ENCODE measurements at places on chromosomes 3 and 15. TPM values are rescaled to one million over a fixed set of nuclear protein-coding genes. Genes with fewer than 3 reads are reported as not detected.

PPP4R2 gene
- total RNA-seq: 57.5 TPM

SYNPR gene
- total RNA-seq: not detected

ST8SIA2 gene
- total RNA-seq: not detected

ADAMTS9 gene
- total RNA-seq: not detected

FBXO40 gene
- total RNA-seq: not detected

SLC15A2 gene
- total RNA-seq: 14.4 TPM

CTXN2 gene
- 0.10 TPM for total RNA-seq

DNA sequence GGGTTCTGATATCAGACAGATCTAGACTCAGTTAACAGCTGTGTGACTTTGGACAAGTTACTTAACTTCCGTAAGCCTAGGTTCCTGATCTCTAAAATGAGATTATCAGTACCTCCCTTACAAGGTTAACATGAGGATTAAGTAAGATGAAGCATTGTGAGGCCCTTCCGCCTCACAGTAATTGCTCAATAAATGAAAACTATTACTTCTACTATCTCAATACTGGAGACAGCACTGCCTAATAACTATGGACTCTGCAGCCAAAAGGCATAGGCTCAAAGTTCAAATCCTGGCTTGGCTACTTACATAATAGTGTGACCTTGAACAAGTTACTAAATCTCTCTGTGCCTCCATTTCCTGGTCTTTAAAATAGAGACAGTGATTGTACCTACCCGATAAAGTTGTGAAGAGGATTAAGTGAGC is 82.0 kb upstream of the ATP11B start:
- no peak for DNase-seq

- DNase-seq: no peak
These were observed 18.7 kb downstream of the TRPM1 start for GRCh38 chr15:31082771-31083369.

- DNase-seq: no peak
These were observed 312.7 kb upstream of the TGFBR2 start for GRCh38 chr3:30293621-30294240.

DNA sequence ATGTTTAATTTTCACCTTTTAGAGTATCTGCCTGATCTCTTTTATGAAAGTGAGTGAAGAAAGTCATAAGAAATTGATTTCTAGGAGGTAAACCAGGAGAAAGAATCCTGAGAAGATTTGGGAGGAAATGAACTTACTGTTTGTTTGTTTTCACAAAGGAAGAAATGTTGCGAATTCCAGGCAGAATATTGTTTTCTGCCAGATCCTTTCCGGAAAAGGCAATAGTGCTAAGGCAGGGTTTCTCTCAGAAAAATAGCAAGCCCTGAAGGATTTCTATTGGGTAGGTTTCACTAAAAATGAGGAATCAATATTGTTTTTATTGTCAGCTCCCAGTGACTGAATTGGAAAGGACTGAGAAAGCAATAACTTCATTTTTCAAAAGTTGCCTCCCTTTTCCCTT is 85.7 kb upstream of the TGFBR2 start:
- DNase-seq: no peak

GRCh38 chr3:104245261-104245660 is 1121.4 kb upstream of the ALCAM start:
- no peak for DNase-seq

DNA sequence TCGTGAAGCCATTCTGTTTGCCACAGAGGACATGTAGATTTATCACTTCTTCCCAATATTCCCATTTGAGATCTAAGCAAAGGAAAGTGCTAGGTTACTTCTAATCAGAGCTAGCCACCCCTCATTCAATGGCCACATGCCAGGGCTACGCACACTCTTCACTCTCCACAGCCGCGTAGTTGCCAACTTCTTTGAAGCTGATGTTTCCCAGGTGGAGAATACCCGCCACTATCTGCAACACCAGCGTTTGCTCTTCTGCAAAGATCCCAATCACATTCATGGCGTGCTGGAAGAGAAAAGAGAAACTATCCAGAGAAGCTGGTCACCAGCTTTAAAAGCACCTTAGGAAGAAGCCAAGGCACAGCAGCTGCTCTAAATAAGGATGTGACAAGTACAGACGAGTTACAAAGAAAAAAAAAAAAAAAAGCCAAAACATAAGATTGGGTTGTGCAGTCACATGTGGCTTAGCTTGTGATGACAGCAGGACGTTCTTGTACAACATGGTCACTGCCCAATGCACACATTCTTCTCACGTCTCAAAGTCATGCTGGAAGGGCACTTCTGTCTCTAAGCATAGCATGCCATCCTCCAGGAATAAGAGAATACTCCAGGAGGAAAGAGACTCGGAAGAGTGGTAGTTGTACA is 16.4 kb downstream of the LDHAL6B start:
- no peak for DNase-seq

GRCh38 chr3:62710751-62711150 is 164.5 kb downstream of the CADPS start:
- DNase-seq: no peak

- no peak for DNase-seq
These were observed 209.8 kb upstream of the RBMS3 start for GRCh38 chr3:29070959-29071634.

GRCh38 chr3:136840252-136840651 is 21.3 kb downstream of the SLC35G2 start:
- DNase-seq: no peak

DNA sequence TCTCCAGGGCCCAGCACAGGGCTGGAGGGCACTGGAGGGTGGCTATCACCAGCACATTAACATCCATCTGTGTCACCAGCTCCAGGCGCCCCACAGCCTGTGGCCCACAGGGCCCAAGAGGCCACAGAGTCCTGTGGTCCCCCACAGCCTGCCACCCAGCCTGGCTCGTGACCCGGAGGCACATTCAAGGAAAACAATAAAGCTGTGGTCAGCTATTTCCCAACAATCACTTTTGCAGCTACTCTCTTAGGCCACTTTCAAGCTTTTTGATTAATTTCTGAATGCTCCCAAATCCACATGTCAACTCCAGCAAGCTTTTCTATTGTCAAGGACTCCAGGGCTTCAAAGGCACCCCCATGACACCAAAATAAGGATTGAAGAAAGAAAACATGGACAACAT is 16.7 kb downstream of the IDH2 start:
- DNase-seq: no peak

DNA sequence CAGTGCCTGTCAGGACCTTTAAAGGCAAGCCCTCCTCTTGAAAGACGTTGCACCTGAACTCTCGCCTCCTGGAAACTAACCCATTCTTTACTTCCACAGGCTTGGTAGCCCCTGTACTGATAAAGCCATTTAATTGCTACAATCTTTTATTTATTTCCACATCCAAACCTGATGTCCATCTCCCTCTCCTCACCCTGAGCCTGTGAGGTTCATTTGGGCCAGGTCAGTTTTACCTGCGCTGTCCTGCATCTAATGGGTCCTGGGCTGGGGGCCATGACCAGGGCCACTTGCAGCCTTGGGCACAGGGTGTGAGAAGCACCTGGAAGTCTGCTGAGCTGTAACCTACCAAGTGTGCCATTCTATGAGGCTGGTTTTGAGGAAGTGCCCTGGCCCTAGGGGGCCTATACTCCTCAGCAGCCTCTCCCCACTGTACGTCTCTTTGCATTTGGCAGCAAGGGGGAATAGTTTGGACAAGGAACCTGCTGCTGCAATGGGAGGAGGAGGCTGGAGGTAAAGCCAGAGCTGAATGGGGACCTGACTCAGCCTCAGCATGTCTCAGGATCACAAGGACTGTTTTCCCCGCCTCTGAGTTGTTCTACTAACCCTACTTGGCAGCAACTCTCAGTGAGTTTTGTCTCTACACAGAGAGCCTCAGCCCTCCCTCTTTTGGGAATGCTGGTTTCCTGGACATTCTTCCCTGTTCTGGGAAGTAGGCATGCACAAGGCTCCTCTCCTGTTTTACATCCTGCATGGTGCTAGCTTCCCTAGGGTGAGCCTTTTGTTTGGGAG is 53.8 kb downstream of the WDR76 start:
- no peak for DNase-seq

GRCh38 chr3:187293516-187294430 is 2.2 kb upstream of the MASP1 start:
- DNase-seq: no peak

DNA sequence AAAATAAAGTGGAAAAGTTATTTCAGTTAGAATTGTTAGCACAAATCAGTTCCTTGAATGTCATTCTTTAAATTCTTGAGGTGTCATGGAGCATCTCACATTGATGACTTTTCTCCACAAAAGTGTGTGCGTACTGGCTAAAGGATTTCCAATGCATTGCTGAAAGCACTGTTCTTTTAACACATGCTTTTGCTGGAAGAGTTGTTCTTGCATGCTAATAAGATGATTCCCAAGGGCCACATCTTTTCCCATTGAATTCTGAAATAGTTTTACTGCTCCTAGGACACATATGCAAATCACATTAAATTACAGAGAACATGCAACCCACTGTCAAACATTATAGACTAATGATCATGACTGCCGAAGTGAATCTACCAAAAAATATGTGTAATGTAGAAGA is 516.3 kb upstream of the CADM2 start:
- DNase-seq: no peak

- DNase-seq: no peak
These were observed 39.8 kb downstream of the ACSBG1 start for GRCh38 chr15:78194568-78194925.
